ENCODE measurements at places on chromosomes 1 and 21.

DNA sequence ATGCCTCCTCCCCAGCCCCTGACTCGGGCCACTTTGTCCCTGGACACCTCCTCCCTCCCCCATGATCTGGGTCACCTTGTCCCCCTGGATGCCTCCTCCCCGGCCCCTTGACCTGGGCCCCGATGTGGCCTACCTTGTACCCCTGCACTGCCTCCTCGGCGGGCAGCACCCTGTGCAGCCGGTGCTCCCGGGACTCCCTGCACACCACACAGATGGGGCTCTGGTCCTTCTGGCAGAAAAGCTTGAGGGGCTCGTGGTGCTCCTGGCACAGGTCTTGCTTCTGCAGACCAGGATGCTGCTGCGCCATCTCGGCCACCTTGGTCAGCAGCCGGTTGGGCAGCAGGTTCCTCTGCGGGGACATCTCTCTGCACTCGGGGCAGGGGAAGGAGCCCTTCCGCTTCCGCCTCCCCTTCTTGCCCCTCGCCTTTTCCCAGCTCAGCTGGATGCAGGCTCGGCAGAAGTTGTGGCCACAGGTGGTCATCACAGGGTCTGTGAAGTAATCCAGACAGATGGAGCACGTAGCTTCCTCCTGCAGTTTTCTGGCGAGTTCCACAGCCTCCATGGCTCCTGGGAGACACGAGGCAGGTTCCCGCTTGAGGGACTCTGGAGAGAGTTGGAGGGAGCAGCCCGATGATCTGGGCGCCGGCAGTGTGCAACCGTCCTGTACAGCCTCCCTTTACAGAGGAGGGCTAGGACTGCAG lies 2.0 kb downstream of the TRIM17 start:
- no peak for DNase-seq

DNA sequence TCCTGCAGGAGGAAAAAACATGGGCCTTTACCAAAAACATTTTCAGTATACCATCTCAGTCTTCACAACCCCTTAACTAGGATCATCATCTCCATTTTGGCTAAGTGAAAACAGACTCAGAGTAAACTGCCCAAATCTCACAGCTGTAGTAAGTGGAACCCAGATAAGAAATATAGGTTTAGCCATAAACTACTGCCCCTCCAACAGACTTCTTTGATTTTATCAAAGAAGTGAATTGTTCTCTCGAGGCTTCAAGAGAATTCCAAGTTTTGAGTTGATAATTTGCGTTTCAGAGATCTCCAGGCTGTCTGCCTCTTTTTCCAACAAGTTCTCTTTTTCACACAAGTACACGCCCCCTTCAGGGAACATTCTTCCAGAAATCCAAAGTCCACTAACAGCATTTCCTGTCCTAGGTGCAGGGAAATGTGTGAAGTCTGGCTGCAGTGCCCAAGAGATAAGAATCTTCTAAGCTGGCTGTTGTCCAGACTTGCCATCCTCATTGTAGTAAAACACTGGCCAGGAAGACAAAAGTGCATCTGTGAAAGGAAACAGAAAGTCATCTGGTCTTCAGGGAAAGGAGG lies 30.8 kb downstream of the RNF19B start:
- peak; percentile 26 for DNase-seq

- DNase-seq: no peak
Measured at GRCh38 chr1:176799327-176799726, 336.4 kb downstream of the PAPPA2 start.

DNA sequence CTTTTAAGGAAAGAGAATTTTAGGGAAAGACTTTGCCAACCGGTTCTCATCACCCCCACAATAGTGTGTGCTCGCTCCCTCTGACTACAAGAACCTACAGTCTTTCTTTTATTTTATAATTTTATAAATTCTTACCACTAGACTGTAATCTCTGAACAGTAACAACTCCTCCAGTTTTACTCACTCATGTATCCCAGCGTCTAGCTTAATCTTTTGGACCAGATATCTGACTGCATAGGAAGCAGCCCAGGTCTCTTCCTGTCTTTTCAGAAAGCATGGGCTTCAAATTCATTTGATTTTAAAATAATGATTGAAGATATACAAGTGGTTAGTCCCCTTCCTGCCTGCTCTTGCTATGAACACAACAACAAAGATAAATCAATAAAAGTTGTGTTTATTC lies 19.0 kb upstream of the DUSP10 start:
- no peak for DNase-seq

GRCh38 chr1:10196976-10197375 lies 13.4 kb upstream of the KIF1B start:
- peak; percentile 59 for DNase-seq

DNA sequence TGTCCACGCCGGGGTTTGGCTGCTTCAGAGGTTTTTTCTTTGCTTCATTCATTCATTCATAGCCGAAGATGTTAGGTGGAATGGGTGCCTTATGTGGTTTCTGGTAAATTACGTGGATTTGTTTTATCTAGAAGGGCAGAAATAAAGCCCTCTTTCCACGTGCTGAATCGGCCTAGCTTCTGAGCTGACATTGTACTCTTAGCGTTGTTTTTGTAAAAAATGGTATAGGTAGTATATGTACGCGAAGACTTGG lies 1.5 kb downstream of the GALNT2 start:
- peak; percentile 22 for DNase-seq
